ENCODE measurements at places on chromosomes 7 and 10.

GRCh38 chr10:45422866-45423659, 49.0 kb downstream of the ALOX5 start:
- no peak for DNase-seq

DNA sequence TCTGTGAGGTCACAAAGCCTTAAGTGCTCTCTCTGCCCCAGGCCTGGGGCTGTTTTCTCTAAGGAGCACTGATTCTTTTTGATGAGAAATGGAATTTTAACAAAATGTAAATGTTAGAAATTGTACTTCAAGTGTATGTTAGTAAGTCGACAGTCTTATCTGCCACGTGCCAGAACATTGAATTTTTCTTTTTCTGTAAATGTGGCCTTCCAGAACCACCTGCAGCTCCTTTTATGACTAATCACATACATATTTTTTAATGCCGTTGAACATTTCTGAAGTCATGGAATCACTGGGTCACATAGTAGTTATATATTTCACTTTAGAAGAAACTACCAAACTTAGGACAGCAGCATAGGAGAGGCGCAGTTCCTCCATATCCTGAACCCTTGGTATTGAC, 38.0 kb downstream of the UBE3C start:
- DNase-seq, result no peak

GRCh38 chr10:132774902-132775863, 10.8 kb downstream of the NKX6-2 start:
- DNase-seq, result no peak

DNA sequence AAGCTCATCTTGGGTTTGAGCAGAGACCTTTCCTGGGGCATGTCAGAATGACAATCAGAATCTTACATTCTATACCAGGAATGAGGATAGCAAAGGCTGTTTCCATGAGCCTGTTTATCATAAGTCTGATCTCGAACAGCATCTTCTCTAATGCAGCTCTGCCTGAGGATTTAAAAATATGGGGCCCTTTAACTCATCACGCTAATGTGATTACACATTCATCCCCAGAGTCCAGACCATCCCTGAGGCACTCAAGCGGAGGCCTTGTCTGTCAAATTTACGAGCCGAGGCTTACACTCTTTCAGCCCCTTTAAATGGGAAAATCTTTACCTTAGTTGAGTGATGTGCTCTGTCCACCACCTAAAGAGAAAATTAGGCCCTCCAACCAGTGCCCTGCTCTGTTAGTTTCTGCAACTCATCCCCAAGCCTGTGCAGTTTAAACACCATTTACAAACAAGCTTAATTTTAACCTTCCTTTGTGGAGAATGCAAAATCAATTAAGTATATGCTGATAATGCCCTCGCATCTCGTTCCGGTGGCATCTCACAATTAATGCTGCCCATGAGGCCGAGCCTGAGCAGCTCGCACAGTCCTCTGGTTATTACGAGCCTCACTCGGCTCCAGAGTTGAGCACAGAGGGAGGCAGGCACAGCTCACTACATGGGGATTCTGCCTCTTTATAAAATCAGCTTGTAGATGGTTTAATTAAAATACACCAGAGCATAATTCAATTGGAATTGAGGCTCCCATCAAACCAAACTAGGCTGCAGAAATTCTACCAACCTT, 16.0 kb downstream of the CHST15 start:
- no peak for DNase-seq

DNA sequence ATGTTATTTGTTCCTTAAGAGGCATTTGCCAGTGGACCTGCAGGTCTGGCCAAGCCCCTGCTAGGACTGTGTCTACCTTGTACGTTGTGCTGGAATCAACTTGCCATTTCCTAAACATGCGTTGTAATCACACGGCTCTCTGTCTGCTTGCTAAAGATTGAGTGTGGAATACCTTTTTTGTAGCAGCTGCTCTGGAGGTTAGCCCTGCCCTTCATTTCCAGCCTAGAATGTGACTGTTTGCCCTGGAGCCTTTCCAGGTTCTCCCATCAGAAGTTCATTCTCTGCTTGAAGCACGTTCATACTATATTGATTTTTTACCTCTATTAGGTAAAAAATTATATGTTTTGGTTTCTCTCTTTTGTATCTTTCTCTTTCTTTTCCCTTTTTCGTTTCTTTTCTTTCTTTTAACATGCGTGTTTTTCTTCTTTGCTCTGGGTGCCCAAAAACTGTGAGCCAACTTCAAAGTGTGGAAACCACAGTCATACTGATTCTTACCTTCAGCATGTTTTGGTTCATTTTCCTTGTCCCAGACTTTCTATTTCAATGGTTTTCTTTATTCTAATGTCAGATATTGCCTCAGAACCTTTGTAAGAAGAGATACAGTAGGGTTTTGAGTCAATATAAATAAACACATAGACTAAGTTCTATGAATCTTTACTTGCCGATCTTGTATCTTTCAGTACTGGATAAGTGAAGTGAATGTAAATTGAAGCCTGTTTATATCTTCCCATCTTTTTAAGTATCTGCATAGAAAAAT, 111.9 kb upstream of the RPA3 start:
- DNase-seq, result no peak

DNA sequence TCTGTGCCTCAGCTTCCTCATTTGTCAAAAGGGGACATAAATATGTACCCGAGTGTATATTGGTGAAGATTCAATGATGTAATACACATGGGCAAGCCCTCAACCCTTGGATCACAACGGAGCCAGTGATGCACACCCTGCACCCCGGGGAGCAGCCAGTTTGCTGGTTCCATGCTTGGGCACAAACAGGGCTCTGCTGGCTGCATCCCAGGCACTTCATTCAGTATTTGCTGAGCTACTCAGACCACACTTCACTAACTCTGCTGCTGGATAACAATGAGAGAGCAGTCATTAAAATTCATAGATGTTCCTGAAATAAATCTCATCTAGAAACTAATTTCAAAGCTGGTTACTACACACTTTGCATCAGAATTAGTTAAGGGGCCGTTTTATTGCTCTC, 72.0 kb downstream of the SCRN1 start:
- no peak for DNase-seq

DNA sequence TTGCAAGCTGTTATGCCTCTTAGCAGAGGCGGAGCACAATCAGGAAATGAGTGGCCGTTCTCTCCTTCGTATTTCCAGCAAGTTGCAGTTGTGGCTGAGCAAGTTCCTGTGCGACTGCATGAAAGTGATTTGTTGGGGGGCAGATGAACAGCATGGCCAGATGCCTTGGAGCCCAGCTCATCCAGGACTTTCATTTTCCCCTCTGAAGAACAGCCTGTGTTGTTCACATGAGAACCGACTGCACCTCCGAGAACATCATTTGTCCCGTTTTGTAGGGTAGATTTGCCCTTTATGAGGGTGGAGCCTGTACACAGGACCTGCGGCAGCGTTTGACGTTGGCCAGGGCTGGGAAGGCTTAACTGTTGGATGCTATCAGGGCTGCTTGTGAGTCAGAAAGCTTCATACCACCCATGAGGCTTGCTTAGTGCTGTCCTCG, 4.4 kb downstream of the BAG3 start:
- DNase-seq, result no peak

- no peak for DNase-seq
These were observed 113.3 kb upstream of the KMT2E start for GRCh38 chr7:104900525-104901239.

DNA sequence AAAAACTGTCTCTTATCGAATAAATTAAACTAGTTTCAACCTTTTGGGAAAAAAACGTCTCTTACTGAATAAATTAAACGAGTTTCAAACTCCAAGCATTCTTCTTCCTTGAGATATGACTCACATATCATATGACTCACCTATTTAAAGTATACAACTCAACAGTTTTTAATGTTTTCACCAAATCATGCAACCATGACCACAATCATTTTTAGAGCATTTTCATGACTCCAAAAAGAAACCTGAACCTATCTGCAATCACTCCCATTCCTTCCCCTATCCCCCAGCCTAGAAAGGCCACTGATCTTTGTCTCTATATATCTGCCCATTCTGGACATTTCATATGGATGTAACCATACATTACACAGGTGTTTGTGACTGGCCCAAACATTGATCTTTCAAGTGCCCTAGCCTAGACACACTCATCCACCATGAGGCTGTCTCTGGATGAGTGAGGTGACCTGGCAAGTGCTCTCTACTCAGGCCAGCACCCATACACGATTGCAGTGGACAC, 115.3 kb downstream of the PIP4K2A start:
- no peak for DNase-seq

GRCh38 chr10:4561296-4561695, 264.7 kb upstream of the AKR1E2 start:
- DNase-seq, result no peak

GRCh38 chr10:18473424-18474117, 177.8 kb downstream of the NSUN6 start:
- no peak for DNase-seq

GRCh38 chr7:137354396-137354795, 10.9 kb upstream of the PTN start:
- DNase-seq, result no peak

DNA sequence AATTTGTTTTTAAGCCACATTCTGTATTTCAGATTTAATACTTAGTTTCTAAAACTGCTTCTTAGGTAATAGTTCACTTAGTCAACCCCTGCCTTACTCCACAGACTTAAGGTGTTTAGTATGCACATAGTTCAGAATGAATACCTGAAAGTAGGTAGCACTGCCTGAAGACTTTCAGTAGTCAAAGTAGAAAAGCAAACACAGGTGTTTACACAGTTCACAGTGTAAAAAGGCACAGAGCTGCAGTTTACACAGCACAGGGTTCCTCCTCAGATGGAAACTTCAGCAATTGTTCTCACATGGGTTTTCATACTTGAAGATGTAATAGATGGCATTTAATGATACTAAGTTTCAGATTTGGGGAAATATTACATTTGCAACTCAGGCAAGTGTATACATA, 3.1 kb upstream of the PKD1L1 start:
- DNase-seq, result no peak

- DNase-seq, result no peak
These were observed 31.3 kb downstream of the HIBADH start for GRCh38 chr7:27631391-27631790.

- DNase-seq, result no peak
These were observed 2.7 kb downstream of the BICC1 start for GRCh38 chr10:58515291-58515941.

- no peak for DNase-seq
These were observed 36.7 kb downstream of the NPTX2 start for GRCh38 chr7:98653601-98654310.

GRCh38 chr7:32163896-32164295, 93.7 kb upstream of the PDE1C start:
- DNase-seq, result no peak

DNA sequence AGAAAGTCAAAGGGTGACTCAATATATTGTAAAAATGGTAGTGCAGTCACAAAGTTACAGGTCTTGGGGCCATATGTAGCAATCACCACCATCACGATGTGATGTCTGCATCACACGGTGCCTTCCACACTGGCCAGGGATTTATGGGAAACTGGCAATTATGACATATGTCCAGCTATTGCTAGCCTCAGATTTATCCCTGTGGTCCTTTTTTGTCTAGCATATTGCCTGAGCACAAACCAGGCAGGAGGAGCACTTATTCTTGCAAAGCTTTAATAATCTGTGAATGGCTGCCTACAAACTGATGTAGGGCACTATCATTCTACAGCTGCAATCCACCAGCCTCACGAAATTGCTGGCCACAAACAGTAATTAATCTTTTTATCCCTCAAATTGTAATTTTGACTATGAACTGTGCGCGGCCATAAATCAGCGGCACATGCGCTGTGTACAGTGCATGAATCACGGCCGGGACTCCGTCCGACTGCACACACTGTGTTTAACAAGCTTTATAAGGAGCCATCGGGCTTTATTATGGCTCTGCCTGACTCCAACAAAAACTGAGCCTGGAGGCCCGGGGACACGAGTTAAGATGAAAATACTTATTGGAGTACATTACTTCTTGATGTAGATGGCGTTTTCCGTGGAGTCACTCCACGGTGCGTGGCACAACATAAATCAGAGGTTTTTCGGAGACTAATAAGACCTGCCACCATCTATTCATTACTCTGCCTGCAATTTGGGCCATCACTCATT, 115.2 kb downstream of the EBF3 start:
- DNase-seq, result no peak

- no peak for DNase-seq
These were observed 26.5 kb downstream of the VWA2 start for GRCh38 chr10:114265392-114266053.

DNA sequence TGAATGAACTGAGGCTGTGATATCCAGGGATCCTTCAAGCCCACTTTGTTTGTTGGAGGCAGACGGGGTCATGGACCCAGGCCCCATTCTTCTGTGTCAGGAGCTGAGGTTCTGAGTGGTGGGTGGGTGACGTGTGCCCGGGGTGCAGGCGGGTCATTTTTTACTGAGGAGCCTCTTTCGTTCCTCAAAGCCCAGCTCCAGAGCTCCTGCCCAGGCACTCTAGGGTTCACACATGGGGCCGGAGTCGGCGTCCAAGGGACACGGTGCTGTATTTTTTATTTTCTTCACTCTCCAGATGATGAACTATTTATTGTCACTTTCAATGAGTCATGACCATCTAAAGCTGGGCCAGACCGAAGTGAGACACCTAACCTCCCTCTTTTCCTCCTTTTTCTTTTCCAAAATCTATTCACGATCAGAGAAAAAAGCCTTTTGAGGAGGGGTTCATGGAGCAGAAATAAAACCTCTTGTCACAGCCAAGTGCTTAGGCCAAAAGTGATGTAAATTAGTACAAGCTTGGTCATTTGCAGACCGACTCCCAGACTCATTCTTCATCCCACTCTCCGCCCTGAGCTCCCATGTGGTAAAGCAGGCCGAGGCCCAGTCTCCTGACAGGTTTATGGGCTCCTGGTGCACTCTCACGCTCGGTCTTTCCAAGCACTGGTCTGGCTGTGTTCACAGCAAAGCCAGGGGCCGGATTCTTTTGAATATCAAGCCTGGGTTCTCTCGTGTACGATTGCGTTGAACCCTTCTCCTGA, 41.4 kb upstream of the PITRM1 start:
- no peak for DNase-seq

- DNase-seq, result no peak
These were observed 592.7 kb upstream of the GALNT17 start for GRCh38 chr7:70539205-70539604.

- DNase-seq, result no peak
These were observed 173.4 kb downstream of the FAM107B start for GRCh38 chr10:14601326-14601725.

DNA sequence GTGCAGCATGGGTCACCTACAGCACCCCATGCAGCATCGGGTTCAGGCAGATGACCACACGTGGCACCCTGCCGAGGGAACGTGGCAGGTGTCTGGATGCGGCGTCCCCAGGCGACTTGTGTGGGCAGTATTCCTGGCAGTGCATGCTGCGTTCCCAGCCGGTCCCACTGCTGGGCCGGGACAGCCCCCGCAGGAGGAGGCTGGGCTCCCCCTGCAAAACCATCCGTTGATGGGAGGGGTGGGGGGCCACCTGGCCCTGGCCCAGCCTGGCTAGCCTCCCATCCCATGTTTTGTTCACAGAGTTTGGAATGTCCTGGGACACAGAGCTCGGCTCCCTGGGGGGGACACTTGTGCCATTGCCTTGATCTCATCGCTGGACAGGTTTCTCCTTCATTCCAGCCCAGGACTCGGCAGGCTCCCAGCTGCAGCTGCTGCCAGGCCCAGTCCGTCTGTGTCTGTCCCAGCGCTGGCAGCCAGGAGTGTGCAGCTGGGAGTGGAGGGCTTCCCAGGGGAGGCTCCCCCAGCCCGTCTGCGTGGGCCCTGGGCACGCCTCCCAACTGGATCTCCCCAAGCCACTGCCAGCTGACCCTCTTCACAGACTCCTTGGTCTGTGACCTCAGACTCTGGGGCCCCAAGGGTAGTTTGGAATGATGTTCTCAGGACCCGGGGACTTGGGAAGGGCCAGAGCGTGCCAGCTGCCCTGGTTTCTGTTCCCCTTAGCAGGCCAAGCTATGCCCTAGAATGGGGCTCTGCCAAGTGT, 32.6 kb downstream of the TMEM270 start:
- no peak for DNase-seq

- DNase-seq, result no peak
These were observed 51.4 kb downstream of the C10orf67 start for GRCh38 chr10:23293145-23293724.

Measured in cortex of kidney (tissue), 1 donor.